Stimulated activated CD4-positive, alpha-beta T cell treated with anti-CD3 and anti-CD28 coated beads, Interleukin-4, amount 100 ng/mL, for 4 hours (primary cell): ENCODE measurements at places on chromosomes 5 and 9.

- DNase-seq, result no peak
Observed at GRCh38 chr9:132591244-132591643, 8.8 kb downstream of the BARHL1 start.

DNA sequence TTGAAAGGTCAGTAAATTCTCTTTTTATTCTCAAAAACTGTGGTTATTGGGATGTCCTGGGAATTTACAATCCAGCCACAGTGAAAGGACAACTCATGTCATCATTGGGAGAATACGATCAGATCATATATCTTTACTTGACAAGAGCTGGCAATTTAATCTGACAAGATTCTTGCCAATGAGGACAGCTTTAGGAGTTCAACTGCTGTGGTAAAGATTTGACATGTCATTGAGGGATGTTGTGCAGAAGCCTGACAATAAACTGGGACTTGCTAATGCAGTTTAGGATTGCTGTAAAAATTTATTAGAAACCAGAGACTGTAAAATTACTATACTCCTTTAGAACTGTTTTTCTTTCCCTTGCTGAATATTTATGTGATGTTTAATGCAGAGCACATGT, 1131.0 kb downstream of the MAT2B start:
- DNase-seq, result no peak

DNA sequence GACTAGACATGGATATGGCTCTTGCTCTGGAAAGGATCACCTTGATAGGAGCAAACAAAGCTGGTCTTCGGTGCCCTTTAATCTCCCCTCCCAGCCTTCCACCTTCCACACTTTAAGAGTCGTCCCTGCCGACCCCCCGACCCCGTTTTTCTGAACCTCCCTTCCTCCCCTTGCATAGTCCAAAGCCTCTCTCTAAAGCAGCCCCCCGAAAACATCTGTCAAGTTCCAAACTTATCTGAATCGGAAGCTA, 423 bp upstream of the NUP214 start:
- no peak for DNase-seq

- no peak for DNase-seq
Observed at GRCh38 chr5:175922192-175922885, 45.8 kb downstream of the THOC3 start.

- no peak for DNase-seq
Observed at GRCh38 chr5:167999182-167999581, 292.3 kb upstream of the WWC1 start.

DNA sequence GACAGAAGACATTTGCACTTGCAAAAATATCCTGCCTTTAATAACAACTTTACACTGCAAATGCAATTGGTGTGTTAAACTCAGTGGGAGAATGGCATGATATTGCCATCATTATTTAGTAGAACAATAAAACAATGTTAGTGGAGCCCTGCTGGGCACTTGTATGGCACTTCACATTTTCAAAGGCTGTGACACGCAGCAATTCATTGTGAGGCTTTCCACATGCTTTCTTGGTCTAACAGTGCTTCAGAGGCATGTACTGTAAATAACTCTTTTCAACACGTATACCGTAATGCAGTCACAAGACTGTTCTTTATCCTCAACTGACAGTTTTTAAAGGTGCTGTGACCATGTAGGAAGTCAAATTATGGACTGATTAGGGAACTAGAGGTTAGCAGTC, 155.5 kb upstream of the EPB41L4A start:
- no peak for DNase-seq

GRCh38 chr5:127340606-127341005, 50.0 kb downstream of the MEGF10 start:
- DNase-seq, result no peak

DNA sequence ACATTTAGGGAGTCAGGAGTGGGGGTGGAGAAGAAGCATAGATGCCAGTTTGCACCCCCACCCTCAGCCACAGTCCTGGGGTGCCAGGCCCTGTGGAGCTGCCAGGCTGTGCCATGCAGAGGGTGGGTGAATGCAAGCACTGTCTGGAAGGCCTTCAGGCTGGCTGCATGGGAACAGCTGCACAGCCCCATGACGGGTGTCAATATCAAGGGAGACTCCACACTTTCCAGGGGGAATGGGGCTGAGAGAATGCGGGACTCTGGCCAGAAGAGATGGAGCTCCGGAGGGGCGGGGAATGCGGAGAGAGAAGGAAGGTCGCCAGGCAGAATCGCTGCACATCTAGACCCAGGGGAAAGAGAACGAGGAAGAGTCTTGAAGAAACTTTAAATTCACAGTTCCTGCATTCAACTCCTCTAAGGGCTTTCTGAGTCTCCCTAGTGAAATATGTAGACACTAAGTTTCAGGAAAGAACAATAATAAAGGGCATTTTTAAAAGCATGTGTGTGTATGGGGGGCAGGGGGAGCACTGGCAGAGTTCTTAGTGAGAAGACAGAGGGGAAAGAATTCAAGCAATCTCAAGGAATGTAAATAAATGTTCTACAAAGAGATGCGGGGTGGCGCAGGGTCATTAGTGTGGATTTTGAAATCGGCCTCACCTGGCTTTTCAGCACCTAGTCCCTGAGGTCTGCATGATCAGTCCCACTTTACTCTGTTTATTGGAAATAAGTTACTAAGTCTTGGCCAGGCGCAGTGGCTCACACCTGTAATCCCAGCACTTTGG, 59.1 kb downstream of the BOD1 start:
- DNase-seq, result no peak
